ENCODE measurements at places on chromosomes 7 and 10.
A peak's percentile ranks its signal among the peaks of the same experiment; 100 is the strongest.

- DNase-seq = no peak
Observed at GRCh38 chr10:36033808-36034207, 391.7 kb upstream of the FZD8 start.

DNA sequence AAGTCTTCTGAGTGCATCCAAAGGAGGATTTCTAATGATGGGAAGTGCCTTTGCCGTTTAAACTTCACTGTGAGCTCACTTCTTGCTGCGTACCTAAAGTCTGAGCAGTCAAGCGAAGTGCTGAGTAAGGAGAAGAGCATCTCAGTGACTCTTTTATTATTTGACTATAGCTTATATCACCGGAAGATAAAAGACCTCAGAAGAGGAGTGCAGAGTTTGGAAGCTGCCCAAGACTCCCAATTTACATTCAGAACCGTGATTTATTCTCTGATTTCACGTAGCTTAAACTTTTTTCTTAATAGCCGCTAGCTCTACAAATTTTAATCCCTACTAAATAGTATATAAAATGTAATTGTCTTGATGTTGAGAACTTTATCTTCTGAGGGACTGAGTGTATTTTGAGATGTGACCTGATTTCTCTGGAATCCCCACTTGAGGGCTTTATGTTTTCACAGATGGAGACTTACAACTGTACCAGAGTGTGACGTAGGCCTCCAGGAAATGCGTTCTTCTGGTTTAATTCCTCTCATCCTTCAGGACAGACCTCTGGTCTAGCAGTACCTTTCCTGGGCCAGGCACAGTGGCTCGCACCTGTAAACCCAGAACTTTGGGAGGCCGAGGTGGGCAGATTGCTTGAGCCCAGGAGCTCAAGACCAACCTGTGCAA is 51.1 kb downstream of the CAMK1D start:
- no peak for DNase-seq

GRCh38 chr7:21504021-21504420 is 38.8 kb upstream of the DNAH11 start:
- DNase-seq = no peak

DNA sequence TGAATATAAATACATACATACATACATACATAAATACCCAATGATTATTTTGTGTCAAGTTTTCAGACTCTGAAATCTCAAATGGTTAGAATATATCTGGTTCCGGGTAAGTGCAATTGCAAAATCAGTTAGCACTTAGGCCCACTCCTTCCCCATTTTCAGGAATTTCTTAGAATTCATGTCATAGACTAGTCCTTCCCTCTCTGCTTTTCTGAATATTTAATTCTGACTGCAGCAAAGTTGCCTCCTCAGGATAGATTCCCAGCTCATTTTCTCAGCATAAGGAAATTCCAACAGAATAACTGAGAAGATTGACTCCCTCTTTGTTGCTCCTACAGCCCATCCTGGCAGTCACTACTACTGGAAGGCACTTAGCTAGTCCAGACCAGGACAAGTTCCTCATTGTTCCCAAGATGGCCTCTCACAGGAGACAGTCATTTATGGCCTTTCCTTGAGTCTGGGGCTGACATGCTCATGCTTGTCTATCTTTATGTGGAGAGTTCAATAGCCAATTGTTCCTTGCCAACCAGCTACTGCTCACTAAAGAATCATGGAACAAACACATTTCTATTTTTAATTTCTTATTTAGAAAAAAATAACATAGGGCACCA is 142.9 kb upstream of the ITGB1 start:
- no peak for DNase-seq

GRCh38 chr7:139043823-139044812 is 8.3 kb upstream of the ZC3HAV1L start:
- peak; percentile 14 for DNase-seq
